ENCODE measurements at places on chromosomes 5 and 9. TPM values are rescaled to one million over a fixed set of nuclear protein-coding genes. Genes with fewer than 3 reads are reported as not detected.
A peak's percentile ranks its signal among the peaks of the same experiment; 100 is the strongest.

GRCh38 chr5:80697100-80697499 lies 42.3 kb upstream of the DHFR start:
- DNase-seq = peak; percentile 28

GRCh38 chr5:3317051-3317795 lies 278.4 kb upstream of the IRX1 start:
- no peak for DNase-seq

- DNase-seq = no peak
These were observed 11.2 kb downstream of the LMX1B start for GRCh38 chr9:126624912-126625311.

GRCh38 chr9:91240596-91241165 lies 121.0 kb downstream of the AUH start:
- DNase-seq = no peak

DNA sequence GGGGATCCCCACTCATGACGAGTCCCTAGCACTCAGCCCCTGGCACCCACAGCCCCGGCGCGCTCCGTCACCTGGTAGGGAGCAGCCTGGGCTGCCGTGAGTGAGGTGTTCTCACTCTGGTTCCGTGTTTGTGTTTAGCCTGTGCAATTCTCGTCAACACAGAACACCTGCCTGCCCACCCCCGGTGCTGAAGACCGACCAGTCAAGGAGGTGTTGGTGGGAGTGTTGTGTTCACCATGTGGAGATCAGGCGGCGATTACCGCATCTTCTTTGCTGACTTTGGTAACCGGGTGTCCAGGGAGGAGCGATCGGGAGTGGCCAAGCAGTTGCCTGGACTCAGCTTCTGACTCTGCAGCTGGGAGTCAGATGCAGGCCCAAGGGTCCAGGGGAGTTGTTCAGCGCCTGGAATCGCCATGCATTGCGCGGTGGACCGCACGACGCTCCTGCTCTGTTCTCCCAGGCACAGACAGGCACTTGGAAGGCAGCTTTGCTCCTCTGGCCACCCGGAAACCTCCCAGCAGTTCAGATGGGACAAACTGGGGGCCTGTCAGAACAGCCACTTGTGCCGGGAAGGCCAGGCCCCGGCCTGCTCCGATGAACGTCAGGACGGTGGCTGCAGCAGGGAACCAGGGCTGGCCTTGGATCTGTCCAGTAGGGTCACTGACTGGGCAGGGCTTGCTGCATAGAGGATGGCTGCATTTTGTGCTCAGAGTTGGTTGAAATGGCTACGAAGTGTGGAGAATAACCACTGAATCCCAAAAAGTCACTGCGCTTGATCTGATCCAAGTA lies 28.2 kb downstream of the EXOC3 start:
- no peak for DNase-seq

GRCh38 chr5:61289669-61290306 lies 42.3 kb upstream of the ZSWIM6 start:
- no peak for DNase-seq

GRCh38 chr5:83031381-83031780 lies 45.8 kb downstream of the TMEM167A start:
- DNase-seq = no peak

DNA sequence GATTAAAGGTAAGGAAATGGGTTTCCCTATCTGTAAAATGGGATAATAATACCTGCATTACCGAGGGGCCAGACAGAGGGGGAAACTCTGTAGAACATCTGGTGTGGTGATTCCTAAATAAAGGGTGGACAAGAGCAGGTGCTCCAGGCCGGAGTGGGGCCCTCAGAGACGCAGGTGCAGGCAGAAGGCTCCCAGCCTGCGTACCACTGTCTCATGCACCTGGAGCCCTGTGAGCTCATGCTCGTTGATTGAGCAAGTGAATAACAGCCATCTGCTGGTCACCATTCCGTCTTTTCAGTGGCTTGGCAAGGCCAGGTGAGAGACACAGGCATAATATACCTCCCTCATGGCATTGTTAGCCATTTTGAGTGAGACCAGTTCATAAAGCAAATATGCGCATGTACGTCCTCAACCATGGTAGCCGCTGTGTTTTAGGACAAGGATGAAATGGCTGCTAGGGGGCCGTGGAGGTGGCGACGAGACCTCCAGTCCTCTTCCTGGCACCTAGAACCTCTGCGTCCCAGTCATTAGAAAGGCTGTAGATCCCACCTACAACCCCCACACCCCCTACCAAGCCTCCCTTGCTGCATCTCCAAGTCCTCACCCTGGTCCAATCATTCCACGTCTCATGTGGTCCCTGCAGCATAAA lies 198.0 kb upstream of the MVB12B start:
- DNase-seq = no peak

DNA sequence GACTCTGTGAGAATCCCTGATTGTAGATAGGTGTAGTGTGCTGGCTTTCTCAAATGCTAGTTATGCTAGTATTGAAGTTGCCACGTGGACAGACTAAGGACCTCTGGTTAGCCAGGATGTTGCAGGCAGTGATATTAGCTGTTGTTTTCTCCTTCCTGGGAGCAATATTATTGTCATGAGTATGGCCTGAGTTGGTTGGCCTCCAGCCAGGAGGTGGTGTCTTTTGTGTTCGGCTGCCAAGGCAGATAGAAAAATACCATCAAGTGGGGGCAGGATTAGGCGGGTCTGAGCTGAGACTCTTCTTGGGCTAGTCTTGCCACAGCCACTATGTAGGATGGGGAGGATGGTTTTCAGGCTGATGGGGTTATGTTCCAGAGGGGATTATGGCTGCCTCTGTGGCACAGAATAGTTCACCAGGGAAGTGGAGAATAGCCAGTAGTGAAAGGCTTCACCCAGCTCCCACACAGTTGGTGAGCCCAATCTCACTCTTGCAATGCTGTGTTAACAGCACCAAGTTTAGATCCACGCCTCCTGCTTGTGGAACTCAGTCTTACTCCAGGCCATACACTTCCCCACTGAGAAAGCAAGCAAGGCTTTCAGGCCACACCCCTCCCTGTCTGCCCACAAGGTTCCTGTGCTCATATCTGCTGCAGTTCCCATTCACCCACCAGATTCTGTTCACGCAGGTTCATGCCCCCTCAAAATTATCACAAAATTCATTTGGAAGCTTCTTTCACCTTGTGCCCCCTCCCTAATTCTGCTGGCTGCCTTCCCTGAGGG lies 31.2 kb downstream of the GHR start:
- DNase-seq = no peak

DNA sequence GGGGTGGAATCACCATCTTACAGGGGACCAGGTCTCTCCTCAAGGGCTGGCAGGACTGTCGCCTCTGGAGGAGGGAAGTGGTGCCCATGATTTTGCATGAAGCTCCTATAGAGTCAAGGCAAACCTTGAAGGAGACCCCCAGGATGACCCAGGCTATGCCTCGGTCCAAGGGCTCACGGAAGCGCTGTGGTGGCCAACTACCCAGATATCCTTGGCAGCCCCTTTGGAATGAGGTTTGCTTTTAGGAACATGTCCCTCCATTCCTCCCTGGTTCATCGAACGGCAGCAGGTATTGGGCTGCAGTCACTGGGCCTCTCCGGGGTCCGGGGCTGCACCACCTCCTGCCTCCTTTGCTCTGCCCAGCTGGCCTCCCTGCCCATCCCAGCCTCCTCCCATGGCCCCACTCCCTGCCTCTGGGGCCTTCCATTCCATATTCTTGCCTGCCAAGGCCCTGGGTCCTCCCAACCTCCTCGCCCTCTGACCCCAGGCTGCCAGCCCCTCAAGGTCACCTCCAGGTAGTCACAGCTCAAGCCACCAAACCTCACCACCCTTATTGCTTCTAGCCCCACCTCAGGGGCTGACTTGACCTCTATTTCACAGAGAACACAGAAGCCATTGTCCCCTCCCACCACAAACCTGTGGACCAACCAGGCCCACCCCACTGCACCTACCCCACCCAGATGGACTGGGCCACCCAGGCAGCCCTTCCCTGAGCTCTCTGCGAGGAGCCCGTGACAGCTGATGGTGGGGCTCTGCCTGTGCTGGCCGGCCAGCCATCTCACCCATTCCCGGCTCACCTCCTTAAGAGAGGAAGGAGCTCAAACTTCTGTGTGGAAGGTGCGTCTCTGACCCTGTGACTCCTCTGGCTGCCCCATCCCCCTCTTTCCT lies 3.6 kb upstream of the IL3 start:
- no peak for DNase-seq

DNA sequence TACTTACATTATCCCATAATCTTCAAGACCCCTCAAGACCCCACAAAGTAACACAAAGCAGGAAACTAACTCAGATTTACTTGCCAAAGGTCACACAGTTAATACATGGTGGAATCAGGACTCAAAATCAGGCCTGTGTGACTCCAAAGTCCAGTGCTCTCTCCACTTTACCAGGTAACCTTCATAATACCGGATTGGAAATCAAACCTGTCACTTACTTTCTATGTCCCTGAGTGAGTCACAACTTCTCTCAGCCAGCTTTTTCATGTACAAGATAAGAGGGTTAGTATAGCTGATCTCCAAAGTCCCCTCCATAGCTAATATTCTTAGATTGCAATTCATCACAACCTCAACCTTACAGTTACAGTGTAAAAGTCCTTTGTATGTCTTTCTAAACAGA lies 17.1 kb downstream of the STRBP start:
- DNase-seq = no peak

- DNase-seq = no peak
These were observed 18.7 kb downstream of the CAST start for GRCh38 chr5:96680759-96681470.

DNA sequence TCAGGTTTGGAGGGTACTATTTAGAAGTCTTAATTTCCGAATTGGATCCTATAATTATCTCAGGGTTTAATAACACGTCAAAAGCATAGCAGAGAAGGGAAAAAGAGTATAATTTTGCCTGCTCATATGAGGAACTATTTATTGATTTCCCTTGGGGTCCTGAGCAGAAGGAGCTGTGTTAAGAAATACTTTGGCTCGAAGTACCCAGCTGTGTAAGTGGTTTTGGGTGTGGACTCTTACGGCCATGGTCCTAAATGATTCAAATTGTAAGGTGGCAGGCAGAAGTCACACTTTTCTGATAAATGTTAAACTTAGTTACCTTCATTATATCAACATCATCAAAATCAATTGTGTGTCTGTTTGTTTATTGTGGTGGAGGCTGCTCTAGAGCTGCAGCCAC lies 190.4 kb downstream of the MTRR start:
- no peak for DNase-seq

- no peak for DNase-seq
These were observed 35.7 kb downstream of the INVS start for GRCh38 chr9:100134731-100135130.

DNA sequence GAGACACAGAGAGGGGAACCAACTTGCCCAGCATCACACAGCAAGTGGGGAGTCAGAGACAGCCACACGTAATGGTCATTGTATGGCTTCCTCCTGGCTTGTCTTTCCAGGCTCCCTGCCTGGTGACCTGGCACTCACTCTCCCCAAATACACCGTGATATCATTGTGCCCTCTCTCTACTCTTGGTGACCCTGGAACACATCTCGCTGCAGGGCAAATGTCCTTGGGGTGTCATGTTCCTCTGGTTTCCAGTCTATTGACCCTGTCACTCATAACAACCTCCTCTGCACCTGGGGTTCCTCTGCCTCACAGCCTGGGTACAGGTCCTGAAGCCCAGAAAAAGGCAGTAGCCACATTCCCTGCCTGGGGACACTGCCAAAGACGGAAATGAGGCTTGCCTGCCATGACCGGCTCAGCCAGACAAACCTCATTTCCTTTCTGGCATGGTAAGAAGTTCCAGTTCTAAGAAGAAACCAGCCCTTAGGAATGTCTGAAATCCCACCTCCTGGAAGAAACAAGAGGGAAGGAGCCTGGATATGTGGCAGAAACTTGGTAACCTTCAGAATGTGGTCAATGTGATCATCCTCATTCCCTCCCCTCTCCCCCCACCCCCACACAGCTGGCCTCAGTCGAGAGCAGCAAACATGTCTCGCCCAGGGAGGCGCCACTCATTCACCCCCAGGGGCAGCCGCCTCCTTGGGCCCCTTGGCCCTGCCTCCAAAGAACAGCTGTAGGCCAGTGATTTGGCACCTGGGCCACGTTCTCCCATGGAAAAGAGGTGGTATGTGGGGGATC lies 30.6 kb upstream of the SMU1 start:
- no peak for DNase-seq

GRCh38 chr9:92151691-92152393 lies 36.6 kb upstream of the SPTLC1 start:
- DNase-seq = no peak

The FTMT gene
- not detected for total RNA-seq

The ARHGEF39 gene
- 7.6 TPM for total RNA-seq

The TAF11L3 gene
- total RNA-seq = not detected

The ANKRD33B gene
- 0.61 TPM for total RNA-seq

The AFAP1L1 gene
- 2.7 TPM for total RNA-seq

The GABRA1 gene
- total RNA-seq = not detected

The FNIP1 gene
- total RNA-seq = 31.2 TPM

The CACNA1B gene
- total RNA-seq = 0.22 TPM

The FBXW2 gene
- total RNA-seq = 58.2 TPM

The RNF183 gene
- total RNA-seq = 1.3 TPM

The FOXD4 gene
- total RNA-seq = 0.24 TPM

The PDLIM4 gene
- 11.9 TPM for total RNA-seq

The FOXD4L4 gene
- not detected for total RNA-seq

Measured in left colon (tissue), 2 donors.